ENCODE measurements at places on chromosomes 13 and 19.
A peak's percentile ranks its signal among the peaks of the same experiment; 100 is the strongest.

- peak; percentile 83 for DNase-seq
These were observed 10.7 kb downstream of the ABHD8 start for GRCh38 chr19:17292301-17293074.

DNA sequence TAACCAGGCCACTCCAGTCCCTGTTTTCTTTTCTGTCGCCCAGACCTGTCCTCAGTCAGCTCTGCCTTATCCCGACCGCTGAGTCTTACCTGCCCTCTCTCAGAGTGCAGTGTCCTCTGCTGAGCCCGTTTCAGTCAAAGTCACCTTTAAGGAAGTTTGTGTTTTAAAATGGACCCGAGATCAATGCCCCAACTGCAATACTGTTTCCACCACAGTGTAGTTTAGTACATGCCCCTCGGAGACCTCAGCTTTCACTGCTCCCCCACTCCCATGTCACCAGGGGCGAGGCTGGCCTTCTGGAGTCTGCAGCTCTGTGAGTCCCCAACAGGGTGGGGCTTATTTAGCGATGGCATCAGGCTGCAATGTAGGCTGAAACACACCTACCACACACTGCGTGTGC is 248.4 kb upstream of the TSHZ3 start:
- DNase-seq, result no peak

DNA sequence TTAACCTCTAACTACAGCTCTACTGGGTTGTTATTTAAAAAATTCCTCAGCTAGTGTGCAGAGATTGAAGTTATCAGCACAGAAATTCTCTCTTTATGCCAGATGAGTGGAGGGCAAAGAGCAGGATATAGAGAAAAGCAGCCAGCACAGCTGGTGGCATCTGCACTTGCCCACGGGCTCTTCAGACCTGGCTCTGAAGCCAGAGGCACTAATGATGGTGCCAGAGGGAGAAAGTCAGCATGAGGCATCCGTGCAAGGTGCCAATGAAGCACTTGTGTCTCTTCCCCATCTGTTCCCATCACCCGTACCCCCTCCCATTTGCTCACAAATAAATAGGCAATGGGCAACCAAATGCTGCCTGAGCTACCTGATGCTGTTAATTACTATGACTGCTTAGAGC is 138.9 kb downstream of the OLFM4 start:
- no peak for DNase-seq

- no peak for DNase-seq
These were observed 5.3 kb upstream of the GRTP1 start for GRCh38 chr13:113369189-113369588.

DNA sequence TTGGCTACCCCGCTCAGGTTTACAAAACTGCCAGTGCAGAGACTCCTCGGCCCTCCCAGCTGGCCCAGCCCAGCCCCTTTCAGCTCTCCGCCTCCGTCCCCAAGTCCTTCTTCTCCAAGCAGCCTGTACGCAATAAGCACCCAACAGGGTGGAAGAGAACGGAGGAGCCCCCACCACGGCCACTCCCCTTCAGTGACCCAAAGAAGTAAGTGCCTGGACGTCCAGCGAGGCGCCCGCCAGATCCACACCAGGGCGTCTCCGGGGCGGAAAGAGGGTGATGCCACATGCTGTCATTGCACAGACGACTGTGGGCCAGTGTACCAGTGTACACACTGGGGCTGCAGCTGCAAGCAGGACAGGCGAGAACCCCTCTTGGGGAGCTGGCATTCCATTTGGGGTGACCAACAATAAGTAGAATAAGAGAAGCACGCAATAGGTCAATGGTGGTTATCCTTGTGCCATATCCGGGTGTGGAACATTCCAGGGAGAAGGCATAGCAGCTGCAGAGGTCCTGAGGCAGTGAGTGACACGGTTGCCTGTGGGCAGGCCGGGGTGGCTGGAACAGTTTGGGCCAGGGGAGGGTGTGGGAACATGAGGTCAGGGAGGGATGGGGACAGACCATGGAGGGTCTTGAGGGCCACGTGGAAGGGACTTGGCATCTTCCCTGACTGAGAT is 41.3 kb downstream of the DPF1 start:
- no peak for DNase-seq
